Gastroesophageal sphincter (tissue), 4 donors: ENCODE measurements at places on chromosomes 16 and 17. TPM values are rescaled to one million over a fixed set of nuclear protein-coding genes. Genes with fewer than 3 reads are reported as not detected.
A peak's percentile ranks its signal among the peaks of the same experiment; 100 is the strongest.

DNA sequence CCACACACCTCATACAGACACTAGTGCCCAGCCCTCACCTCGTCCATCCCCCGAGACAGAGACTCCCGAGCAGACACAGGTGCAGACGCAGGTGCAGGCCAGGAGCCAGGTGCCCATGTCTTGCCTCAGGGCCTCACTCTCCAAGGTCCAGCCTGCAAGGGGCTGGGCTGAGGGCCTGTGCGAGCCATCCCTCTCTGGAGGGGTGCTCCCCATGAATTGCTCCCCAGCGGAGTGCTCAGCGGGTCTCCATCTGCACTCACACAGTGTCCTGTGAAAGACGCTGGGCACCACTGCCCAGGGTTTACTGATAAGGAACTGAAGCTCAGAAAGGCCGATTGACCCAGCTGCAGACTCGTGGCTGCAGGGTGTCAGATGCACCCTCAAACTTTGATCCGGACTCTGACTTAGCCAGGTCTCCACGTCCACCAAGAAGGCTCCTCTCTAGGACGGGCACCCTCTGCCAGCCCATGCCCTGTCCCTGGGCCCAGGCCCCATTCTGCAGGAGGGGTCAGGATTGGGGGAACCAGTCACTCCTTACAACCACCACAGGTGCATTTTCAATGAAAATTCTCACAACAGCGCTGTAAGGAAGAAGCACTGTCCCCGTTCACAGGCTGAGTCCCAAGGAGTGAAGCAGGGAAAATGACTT is 16.9 kb downstream of the POLR3K start:
- ATAC-seq: no peak

DNA sequence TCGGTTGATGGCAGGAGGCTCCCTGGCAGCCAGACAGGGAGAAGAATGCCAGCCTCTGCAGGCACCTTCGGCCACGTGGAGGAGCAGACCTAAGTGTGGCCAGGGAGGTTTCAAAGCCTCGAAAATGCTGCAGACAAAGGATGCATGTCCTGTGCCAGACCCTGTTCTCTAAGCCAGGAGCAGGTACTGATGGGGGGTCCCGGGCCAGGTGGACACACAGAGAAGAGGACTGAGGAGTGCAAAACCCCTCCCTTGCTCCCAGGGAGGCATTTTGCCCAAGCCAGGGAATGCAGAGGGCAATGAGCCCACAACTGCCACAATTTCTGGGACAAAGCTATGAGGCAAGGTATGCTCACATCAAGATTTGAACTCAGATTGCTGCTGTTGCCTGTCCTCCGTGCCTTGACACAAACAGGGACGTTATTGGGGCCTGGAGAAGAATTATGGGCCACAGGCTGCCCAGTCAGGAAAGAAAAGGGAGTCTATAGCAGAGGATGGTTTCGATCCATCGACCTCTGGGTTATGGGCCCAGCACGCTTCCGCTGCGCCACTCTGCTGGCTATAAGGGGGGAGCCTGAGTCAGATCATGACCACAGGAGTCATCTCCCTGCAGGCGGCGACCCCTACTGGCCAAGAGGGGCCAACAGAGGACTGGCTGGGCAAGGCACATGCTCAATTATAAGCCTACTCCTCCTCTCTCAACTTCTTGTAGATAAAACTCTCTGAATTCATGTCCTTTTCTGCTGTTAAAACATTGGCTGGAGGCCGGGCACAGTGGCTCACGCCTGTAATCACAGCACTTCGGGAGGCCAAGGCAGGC is 25.1 kb upstream of the FOXK2 start:
- peak; percentile 75 for ATAC-seq

DNA sequence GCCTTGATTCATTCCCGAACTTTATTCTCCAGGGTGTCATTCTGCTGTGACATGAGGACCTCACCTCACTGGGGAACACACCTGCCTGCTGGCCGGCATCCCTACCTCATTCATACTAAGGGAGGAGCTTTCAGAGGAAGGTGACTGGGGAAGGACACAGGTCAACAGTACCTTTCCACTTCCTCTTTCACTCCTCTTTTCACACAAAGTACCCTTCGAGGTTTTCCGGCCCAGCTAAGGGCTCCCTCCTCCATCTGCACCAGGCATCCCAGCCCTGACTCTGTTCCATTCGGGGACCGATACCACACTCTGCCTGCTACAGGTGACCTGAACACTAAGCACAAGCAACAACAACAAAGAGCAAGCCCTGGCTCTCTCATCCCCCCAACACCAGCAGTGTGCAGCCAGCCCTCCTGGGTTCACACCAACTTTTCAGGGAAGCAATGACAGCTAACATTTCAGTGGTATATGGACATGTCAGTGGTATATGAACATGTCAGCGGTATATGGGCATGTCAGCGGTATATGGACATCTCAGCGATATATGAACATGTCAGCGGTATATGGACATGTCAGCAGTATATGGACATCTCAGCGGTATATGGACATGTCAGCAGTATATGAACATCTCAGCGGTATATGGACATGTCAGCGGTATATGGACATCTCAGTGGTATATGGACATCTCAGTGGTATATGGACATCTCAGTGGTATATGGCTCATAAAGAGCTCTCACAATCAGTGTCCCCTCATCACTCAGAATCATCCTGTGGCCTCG is 16.0 kb downstream of the TRIM25 start:
- no peak for ATAC-seq

- ATAC-seq: no peak
Measured at GRCh38 chr16:56279132-56279531, 87.8 kb downstream of the GNAO1 start.

- no peak for ATAC-seq
Measured at GRCh38 chr16:12685806-12686205, 117.9 kb downstream of the CPPED1 start.

TBC1D3I gene
- total RNA-seq: not detected

- ATAC-seq: no peak
Measured at GRCh38 chr17:78029697-78030096, 71.2 kb downstream of the TNRC6C start.
